ENCODE measurements at places on chromosomes 1 and 21. TPM values are rescaled to one million over a fixed set of nuclear protein-coding genes. Genes with fewer than 3 reads are reported as not detected.

GRCh38 chr1:36961062-36961615 lies 73.2 kb downstream of the GRIK3 start:
- DNase-seq = no peak

DNA sequence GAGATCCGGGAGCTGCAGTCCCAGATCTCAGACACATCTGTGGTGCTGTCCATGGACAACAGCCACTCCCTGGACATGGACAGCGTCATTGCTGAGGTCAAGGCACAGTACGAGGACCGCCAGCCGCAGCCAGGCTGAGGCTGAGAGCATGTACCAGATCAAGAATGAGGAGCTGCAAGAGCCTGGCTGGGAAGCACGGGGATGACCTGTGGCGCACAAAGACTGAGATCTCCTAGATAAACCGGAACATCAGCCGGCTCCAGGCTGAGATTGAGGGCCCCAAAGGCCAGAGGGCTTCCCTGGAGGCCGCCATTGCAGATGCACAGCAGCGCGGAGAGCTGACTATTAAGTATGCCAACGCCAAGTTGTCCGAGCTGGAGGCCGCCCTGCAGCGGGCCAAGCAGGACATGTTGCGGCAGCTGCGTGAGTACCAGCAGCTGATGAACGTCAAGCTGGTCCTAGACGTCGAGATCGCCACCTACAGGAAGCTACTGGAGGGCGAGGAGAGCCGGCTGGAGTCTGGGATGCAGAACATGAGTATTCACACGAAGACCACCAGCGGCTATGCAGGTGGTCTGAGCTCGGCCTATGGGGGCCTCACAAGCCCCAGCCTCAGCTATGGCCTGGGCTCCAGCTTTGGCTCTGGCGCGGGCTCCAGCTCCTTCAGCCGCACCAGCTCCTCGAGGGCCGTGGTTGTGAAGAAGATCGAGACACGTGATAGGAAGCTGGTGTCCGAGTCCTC lies 25.5 kb downstream of the ETV3L start:
- DNase-seq = peak; percentile 56

KCNQ4 gene
- 2.2 TPM for polyA plus RNA-seq

DNA sequence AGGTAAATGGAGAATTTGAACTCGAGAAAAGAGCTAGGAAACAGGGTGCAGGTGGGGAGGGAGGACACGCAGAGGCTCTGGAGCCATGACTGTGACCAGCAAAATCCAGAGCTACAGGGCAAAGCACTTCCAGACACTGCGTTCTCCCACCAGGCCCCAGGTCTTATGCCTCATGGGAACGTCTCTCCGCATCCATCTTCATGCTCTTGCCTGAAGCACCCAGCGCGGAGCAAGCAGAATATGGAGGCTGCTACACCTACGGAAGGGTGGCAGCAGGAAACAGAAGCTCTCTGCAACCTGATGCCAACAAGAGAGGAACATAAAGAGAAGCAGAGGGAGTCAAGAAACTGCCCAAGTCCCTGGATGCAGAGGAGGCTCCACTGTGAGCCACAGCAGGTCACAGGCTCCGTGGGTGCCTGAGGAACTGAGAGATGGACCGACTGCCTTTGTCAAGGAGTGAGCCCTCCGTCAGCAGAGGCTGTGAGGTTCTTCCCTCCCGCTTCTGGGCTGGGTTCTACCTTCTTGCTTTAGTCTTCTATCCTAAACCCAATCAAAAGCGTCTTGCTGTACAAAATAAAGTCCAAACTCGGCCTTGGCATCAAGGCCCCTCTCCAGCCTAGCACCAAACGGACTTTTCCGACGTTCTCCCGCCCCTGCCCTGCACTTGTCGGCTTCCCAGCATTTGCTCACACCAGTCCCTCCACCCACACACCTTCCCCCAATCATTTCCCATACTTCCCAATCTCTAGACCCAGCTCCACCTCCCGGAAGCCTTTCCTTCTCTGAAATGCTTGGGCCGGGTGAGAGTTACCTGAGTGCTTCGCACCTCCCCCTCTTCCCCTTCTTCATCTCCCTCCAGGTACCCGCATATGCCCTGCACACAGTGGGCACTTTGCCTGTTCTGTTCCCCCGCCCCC lies 930 bp downstream of the DHCR24 start:
- DNase-seq = no peak

NTMT2 gene
- not detected for polyA plus RNA-seq

DNA sequence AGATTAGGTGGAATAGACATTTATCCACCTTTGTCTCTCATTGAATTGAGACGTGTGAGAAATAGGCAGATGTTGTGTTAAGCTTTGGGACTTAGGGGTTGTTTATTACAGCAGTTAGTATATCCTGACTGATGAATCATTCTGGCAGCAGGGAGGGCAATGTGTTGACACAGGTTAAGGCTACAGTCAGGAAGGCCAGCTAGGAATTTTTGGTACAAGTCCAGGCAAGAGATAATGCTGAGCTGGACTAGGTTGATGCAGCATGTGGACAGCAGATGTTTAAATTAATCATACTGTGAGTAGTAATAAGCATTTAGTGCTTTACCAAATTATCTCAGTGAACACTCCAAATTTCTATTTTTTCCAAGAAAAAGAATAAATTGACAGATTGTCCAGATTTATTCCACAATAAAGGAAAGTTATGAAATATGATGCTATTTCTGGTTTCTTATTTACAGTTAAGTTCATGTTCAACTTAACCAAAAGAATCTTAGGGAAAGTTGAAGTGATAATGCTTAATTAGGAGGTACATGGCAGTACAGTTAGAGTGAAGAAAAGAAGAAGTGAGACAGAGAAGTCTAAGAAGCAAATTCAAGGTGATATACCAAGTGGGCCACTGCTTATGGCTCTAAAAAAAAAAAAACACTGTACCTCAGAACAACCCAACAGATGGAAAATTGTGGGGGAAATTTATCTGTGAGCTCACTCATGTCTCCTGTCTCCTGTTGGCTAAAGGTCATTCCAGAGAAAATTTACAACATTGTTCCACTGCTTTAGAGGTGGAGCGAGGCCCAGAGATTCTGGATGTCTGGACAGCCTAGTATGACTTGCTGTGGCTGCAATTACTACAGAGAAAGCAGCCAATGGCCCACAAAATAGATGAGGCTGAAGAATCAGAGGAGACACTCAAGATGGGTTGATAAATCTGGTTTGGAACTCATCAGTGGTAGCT lies 102.7 kb upstream of the C21orf91 start:
- DNase-seq = no peak

C1QA gene
- 91.7 TPM for polyA plus RNA-seq

DNA sequence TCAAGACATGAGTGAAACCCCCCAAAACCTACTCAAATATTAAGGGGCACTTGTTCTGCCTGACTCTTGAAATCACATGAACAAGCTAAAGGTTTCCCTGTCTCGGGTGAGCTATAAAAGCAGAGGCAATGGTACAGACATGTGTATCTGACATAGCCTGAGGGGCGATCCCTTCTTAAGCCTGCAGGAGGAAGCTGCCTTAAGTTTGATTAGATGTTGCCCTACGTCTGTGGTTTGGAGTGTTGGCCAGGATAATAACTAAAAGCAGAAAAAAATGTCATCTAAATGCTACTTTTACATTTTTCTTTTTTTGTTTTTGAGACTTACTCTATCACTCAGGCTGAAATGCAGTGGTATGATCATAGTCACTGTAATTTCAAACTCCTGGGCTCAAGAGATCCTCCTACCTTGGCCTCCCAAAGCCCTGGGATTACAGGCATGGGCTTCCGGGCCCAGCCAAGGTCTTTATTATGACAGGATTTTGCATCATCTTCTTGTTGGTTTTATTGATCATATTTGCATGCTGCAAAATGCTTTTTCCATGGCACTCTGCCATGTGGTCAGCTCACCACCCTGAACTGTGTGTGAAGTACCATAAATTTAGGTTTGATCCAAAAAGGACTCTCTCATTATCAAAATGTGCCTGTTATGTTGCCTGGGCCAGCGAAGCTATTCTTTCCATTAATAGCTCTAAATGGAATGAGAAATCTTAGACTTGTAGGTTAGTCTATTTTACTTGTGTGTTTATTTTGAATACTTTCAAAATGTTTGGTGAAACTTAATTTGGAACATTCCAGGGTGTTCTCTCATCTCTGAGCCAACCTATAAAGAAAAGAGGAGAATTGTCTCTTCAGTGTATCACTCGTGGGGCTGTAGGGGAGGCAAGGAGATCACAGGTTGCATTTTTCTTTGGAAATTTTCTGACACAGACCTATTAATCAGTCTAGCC lies 15.0 kb upstream of the HMGN1 start:
- DNase-seq = no peak

GRCh38 chr1:38336961-38337360 lies 290.4 kb upstream of the POU3F1 start:
- DNase-seq = no peak

DNA sequence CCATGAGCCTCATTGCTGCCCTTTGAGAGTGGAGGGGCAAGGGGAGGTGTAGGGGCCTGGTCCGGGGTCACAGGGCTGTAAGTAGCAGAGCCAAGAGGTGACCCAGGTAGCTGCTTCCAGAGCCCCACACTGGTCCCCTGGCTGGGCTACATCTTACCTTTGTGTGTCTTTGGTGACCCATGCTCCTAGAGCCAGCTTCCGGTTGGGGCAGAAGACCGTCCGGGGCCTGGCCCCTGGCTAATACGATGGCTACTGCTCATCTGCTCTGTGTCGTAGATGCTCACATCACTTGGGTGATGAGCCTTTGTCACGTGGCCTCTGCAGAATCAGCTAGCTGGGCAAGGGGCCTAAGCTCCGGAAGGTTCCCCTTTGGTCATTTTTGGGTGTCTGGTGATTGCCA lies 20.6 kb downstream of the ABCG1 start:
- DNase-seq = no peak

DNA sequence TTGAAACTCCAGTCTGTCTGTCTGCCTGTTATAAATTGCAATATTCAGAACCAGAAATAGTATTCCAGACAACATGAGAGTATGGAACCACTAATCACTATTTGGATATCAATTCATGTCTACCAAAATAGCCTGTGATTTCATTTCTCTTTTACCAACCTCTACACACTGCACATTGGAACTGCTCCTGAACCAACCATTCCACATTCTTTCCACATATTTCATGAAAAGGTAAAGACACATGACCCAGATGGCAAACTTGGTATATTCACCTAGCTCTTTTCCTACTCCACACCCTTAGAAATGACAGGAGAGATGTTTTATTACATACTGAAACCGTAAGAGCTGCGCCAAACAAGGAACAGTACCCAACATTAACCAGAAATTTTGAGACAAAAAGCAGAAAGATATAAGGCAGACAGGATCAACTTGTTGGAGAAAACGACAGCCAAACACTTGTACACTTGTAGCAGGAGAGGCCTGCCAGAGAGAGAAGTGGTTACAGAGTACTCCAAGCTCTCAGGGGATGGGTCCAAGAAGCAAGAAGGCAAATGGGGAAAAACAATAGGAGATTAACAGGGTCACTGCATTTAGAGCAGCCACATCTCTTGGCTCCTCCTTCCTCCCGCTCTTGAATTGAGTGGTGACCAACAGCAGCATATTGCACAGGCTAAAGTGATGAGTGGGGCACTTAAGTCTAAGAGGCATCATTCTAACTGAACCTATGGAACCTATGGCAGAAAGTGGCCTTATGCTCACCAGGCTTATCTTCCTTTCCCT lies 148.7 kb downstream of the SETD4 start:
- no peak for DNase-seq

DNA sequence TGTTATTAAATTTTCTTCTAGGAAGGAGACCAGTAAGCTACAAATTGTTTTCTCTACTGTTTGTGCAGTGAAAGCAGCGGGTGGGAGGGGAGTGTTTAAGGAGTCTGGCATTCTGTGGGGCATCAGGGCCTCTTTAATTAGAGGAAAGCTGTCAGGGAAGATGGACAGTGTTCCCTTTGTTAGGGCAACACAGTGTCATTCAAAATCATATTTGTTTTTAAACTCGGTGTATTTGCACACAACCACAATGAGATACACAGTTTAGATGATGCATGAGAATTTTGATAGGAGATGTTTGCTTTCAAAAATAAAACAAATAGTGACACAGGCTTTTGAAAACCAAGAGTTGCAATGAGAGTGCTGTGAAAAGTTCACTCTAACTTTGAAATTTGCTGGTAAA lies 15.1 kb upstream of the ST6GALNAC3 start:
- no peak for DNase-seq

DNA sequence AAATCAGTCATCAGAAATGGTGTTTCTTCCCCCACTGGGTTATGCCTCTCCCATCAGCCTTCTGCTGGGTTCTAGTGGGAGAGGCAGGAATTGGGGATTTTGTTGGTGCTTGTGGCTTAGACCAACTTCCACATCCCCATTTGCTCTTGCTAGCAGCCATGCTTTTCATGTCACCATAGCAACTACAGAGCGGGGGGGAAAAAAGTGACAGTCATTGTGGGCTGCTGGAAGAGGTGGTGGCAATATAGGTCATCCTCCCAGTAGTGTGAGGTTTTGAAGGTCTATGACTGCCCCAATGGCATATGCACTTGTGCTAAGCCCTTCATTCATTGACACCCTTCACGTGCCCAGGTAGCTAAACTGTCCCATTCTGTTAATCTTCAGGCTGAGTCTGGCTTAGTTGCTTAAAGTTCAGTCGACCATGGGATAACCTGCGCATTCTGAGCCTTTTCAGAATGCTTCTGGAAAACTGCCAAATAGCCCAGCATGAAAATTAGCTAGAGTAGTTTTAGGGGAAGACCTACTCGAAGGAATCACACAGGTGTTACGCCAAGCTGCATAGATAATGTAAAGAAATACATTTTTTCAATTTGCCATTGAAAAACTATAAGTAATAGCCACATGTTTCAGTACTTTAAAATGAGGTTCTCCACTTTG lies 53.7 kb upstream of the ZNF326 start:
- no peak for DNase-seq

GRCh38 chr1:1111516-1112236 lies 4.2 kb downstream of the C1orf159 start:
- DNase-seq = no peak

DNA sequence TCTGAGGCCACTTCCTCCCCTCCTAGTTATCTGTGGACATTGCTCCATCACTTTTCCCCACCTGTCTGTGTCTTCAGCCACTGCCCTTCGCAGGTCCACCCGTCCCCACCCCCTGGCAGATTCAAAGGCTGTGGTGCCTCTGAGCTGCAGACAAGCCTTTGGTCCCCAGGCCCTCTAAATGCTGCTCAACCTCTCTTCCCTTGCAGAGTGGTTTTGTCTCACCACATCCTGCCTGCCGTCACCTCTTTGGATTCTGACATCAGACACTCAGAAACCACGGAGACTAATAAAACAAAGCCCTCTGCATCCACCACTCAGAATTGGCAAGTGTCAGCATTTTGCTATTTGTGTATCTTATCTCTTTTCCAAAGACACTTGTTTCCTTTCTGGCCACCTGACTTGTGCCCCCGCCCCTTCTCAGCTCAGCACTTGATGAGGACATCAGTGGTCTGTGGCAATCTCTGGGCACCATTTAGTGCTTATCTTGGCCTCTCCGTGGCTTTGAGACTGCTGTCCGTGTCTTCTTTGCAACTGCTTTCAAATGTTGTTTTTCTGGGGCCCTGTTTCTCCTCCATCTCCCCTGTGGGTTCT lies 7.7 kb downstream of the CNIH3 start:
- DNase-seq = peak; percentile 82
